ENCODE measurements at places on chromosomes 12 and 14. TPM values are rescaled to one million over a fixed set of nuclear protein-coding genes. Genes with fewer than 3 reads are reported as not detected.

DNA sequence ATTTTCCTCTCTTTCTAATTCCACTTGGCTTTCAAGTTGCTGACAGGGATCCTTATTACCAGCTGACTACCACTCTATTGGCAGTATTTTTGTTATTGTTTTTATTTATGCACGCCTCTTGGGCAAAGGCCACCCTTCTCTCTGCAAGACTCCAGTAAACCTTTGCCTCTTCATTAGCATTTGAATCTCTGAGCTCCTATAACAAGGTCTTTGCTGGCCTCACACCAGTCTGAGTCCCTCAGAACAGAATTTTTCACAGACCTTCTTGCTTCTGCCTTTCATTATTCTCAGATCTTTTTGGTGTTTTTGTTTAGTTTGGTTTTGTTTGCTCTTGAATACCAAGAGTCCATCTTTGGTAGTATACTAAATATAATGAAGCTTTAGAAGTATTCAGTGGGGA is 145.9 kb downstream of the PDZRN4 start:
- DNase-seq = no peak

GRCh38 chr12:62711631-62712241 is 223.2 kb downstream of the PPM1H start:
- no peak for DNase-seq

TMCC3 gene
- total RNA-seq = 65.4 TPM

KLRG1 gene
- total RNA-seq = 1.5 TPM

HSPB8 gene
- 32.4 TPM for total RNA-seq
